Hematopoietic multipotent progenitor cell treated with erythropoietin and hydrocortisone succinate and interleukin-3 and kit ligand, for 15 days (in vitro differentiated cells): ENCODE measurements at places on chromosomes 1 and 21.

DNA sequence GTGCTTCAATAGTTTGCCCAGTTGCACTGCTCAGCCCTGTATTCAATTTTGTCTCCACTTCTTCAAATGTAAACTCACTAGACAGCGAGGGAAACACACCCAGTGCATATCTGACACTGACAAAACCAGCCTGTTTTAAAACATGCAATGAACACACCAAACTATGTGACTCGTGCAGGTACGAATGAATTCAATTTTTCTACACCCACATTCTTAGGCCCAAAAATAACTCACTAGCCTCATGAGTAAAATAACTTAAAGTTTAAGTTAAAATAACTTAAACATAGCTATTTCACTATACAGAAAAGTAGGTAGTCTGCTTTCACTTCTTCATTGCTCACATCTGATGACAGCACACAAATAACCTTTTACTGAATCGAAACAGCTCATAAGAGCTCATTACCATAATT is 21.1 kb downstream of the TTC13 start:
- no peak for DNase-seq

DNA sequence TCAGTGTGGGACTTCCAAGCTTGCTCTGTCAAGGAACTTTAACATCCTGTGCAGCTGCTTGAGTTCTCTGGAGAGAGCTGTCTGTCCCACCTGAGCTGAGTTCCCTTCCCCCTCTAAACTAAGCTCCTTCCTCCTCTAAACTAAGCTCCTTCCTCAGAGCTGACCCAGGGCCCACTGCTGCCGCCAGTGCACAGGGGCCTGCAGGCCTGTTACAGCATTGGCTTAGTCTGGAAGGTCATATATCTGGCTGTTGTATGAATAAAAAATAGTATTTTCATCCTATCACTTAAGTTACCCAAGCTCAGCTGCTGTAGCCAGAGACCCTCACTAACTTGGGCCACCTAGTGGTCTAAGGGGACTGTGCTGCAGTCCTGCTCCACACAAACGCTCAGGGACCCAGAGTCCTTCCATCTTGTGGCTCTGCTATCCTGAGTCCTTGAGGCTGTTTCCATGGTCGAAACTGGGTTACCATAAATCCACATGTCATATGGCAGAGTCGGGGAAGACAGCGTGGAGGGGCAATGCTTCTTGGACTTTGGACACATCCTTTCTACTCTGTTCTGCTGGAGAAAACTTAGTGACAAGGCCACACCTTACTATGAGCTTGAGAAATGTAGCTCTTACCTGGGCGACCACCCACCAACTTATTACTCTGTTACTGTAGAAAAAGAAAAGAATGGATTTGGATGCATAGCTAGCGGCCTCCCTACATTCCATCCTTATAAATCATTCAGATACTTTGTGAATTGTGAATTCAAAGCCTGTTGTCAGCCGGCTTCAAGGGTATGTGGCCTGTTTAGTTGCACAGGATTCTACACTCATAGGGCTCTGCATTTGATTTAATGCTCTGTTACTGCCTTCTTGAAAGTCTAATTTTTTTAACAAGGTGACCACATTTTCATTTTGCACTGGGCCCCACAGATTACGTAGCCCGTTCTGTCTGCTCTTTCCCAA is 71.4 kb upstream of the GCLM start:
- DNase-seq: peak; percentile 14

DNA sequence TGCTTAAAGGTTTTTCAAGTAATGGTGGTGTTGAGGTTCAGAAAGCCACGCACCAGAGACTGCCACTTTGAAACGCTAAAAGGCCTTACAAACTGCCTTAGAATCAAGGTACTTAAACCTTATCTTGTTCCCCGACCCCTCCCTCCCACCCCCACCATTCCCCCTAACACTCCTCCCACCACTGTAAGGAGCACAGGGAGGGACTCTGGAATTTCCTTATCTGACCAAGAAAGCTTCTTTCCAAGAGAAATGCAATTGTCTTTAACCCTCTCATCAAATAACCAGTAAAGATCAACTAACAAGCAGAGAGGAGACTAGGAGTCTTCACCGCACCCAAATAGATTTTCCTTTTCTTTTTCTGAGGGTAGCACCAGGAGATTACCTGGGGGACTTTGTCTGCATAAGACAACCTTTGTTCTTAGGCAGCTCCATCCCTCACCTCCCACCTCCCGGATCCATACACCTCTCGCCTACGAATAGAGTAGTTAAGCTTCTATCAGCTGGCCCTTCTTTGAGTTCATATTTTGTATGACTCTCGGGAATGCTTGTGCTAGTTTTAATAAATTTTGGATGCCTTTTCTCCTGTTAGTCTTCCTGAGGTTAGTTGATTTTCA is 137.7 kb upstream of the ADGRL2 start:
- no peak for DNase-seq

GRCh38 chr1:56092684-56093570 is 486.4 kb downstream of the PLPP3 start:
- no peak for DNase-seq

- DNase-seq: no peak
Measured at GRCh38 chr1:183934314-183934713, 103.2 kb downstream of the COLGALT2 start.

DNA sequence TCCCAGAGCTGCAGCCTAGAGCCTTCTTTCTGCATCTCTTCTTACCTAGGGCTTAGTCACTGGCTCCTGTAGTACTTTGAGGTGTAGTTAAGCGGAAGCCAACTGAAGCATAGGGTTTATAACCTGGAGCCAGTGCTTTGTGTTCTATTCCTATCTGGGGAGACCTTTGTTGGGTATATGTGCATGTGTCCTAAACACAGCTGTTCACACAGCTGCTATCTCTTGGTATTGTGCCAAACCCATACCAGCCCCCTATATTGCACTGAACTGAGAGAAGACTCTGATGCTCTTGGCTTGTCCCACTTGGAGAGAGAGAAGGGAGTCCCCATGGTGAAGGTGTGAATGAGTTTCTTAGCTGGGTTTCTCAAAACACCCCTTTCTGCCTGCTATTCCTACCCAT is 17.2 kb upstream of the NFASC start:
- DNase-seq: no peak

DNA sequence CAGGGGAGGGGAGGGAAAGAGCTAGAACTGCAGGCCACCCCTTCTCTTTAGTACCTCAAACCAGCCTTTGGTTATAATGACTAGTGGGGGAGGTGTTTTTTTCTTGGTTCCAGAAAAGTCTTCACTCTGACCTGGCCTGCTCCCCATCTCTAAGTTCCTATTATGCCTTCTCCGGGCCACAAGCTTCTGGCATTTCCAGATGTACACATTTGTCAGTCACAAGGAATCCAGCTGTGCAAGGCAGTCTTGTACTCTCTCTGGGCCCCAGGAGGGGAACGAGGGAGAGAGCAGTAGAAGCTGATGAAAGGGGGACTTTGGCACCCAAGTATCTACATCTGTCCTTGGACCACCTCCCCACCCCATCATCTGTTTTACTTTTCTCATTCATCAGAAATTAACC is 2.7 kb upstream of the FALEC start:
- DNase-seq: no peak

DNA sequence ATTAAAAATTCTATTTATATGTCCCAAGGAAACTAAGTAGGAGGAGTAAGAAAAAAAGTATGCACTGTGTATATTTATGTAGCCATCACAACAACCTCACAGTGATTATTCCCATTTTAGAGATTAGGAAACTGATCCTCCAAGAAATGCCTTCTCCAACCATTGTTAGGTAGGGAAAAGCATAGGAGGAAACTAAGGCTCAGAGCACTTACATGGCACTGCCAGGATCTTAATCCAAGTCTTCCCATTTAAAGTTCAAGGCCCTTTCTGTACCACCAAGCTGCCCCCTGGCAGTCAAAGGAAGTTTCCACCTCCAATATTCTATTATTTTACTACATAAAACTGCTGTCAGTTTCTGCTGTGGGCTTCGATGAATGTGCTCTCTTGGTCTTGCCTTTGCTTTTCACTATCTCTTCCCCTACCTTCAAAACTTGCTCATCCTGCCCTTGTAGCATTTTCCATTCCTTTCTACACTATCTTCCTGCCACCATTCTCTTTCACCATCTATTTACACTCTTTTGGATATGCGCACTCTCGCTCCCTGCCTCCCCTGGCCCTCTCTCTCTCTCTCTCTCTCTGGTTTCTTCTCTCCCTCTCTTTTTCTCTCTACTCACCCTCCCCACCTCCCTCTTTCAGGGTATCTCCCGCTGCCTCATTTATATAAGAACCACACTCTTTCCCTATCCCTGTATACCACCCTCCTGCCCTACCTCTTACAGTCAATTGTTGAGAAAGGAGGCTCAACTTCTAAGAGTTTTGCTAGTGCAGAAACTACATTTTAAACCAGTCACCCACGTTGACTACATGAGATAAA is 34.0 kb downstream of the PUM1 start:
- no peak for DNase-seq

- no peak for DNase-seq
Measured at GRCh38 chr1:232178191-232178590, 451.7 kb downstream of the SIPA1L2 start.

DNA sequence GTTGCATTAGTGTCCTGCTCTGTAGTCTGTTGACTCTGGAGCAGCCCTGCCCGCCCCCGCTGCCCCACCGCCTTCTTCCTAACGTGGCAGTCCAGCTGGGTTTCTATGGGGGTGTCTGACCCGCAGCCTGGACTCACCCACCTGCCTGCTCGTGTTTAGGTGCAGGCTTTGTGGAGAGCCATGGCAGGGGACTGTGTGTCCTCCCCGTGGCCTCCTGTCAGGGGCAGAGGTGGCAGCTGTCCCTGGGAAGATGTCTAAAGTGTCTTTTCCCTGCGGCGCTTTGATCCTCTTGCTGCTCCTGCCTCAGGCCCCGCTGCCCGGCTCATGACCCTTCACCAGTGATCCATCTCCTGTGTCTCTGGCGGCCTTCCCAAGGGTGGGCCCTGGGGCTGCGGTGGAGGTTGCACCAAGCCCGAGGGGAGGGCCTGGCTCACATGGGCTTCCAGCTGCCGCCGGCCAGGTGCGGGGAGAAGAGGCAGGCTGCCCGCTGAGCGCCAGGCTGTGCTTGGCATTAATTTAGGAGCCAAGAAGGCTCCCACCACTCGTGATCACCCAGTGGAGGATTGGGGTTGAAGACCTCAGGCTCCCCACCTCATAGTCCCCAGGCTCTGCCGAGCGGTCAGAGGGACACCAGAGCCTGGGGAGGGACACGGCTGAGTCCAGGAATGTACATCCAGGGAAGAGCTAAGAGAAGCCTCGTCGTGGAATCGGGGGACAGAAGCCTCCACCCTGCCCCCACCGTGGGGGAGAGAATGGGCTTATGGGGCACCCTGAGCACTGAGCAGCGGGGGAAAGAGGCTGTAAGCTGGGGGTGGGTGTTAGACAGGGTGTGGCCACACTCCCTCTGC is 44.1 kb downstream of the COL18A1 start:
- no peak for DNase-seq

DNA sequence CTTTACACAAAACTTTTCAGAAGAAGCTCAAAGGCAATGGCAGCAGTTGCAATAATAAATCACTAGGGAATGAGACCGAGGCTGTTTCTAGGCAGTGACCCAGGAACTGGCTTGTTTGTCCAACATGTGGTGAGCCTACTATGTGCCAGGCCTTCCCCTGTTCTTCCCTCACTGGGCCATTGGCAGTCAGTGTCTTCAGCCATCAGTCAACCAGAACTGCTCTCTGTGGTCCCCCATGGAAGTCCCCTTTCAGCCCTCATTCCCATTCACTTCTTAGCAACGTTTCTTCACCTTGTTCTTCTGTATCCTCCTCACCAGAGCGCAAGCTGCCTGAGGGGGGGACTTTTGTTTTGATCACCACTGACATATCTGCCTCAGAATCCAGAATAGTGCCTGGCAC is 274.1 kb downstream of the RRAGC start:
- DNase-seq: no peak

DNA sequence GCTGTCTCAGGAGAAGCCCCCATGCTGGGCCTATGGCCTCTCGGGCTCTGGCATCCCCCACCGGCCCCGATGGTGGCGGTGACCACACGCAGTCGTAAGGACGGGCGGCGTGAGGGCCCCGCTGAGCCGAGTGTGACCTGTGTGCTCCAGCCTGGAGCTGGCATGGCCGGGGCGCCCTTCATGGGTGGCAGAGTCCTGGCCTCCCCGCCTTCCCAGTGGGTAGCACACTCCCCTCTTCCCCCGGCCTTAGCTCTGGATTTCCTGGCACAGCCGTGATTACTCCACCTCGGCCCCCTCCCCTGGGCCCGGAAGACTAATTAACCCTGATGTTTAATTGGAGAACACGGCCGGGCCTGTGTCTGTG is 44.6 kb downstream of the SLX9 start:
- no peak for DNase-seq

- DNase-seq: no peak
Measured at GRCh38 chr1:241883159-241883558, 35.2 kb downstream of the EXO1 start.

- DNase-seq: no peak
Measured at GRCh38 chr1:212158912-212159796, 123.6 kb downstream of the DTL start.

- DNase-seq: no peak
Measured at GRCh38 chr1:182113879-182114626, 52.5 kb upstream of the ZNF648 start.

DNA sequence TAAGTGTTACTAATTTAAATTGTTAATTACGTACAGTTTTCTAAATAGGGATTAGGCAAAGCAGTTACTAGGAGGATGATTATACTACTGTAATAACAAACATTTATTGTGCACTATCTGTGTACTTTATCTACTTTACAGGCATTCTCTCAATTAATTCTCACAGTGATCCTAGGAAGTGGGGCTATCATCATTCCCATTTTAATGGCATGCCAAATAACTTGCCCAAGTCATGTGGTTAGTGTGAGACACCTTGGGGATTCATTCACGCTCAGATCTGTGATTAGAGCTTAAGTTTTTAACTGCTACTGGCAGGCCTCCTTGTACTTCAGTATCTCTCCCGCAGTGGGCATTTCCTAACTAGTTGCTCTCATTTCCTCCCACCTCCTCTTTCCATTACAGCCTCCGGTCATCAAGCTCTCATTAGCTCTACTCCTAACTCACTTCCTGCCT is 11.5 kb downstream of the PHLDA3 start:
- DNase-seq: no peak

GRCh38 chr21:45341779-45342178 is 54.1 kb upstream of the POFUT2 start:
- DNase-seq: no peak

- peak; percentile 51 for DNase-seq
Measured at GRCh38 chr1:153087652-153088051, 6.7 kb downstream of the SPRR2E start.

GRCh38 chr21:16797540-16797939 is 715.3 kb upstream of the CXADR start:
- DNase-seq: no peak
